ENCODE measurements at places on chromosomes 5 and 9. TPM values are rescaled to one million over a fixed set of nuclear protein-coding genes. Genes with fewer than 3 reads are reported as not detected.

FAM200C gene
- total RNA-seq = 5.6 TPM

MTAP gene
- 67.5 TPM for total RNA-seq

EGR1 gene
- 7.2 TPM for total RNA-seq

ACSL6 gene
- not detected for total RNA-seq

PPP2R2B gene
- 1.0 TPM for total RNA-seq

SPINK5 gene
- not detected for total RNA-seq

- no peak for DNase-seq
Measured at GRCh38 chr9:118423021-118423420, 718.8 kb downstream of the TLR4 start.

GRCh38 chr9:136182850-136183422, 22.0 kb downstream of the LHX3 start:
- DNase-seq = no peak

- no peak for DNase-seq
Measured at GRCh38 chr5:162174358-162174974, 106.9 kb downstream of the GABRG2 start.

DNA sequence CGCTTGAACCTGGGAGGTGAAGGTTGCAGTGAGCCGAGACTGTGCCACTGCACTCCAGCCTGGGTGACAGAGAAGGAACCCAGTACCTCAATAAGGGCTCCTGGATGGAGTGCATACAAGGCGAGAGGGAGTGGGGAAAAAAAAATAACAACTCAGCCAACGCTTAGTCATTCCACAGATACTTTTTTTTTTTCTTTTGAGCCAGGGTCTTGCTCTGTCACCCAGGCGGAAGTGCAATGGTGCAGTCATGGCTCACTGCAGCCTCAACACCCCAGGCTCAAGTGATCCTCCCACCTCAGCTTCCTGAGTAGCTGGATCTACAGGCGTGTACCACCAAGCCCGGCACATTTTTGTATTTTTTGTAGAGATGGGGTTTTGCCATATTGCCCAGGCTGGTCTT, 59.5 kb upstream of the GGTA1 start:
- DNase-seq = no peak

GRCh38 chr5:14385019-14385418, 196.6 kb upstream of the OTULINL start:
- DNase-seq = no peak

DNA sequence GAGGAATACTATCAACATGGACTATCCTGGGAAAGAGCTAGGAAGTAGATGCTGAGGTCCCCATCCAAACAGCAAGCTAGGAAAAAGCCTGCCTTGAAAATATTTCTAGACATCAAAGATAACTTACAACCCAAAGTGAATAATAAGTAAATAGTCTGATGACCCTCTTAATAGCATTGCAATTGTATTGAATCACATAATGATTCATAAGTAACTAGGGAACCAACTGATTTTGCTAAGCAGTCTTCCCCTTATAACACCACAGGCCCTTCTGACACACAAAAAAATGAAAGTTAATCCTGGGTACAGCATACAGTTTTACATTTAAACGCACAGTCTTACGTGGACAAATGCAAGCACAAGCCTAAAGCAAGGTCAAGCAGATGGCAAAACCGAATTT, 199.3 kb downstream of the RFK start:
- peak; percentile 55 for DNase-seq

GRCh38 chr9:137811283-137811870, 66.2 kb upstream of the CACNA1B start:
- no peak for DNase-seq

DNA sequence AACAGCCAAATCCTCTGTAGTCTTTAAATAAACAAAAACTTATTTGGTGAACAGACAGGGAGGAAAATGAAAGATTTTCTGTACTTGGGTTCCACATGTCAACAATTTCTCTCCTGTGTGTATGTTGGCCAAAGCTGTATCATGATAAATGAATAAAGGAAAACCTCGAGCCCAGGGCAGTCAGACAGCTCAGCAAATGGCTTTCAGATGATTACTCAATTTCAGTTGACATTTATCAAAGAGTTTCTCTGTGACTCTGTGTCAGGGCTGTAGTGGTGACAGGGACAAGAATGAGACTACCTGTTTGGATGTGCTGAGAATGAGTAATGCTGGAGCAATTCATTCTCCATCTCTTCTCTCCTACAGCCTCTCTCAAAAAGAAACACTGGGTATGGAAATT, 45.7 kb upstream of the PTGS1 start:
- no peak for DNase-seq

- no peak for DNase-seq
Measured at GRCh38 chr5:138949988-138950387, 74.9 kb upstream of the LRRTM2 start.

- peak; percentile 70 for DNase-seq
Measured at GRCh38 chr5:93800988-93801811, 59.8 kb upstream of the POU5F2 start.

DNA sequence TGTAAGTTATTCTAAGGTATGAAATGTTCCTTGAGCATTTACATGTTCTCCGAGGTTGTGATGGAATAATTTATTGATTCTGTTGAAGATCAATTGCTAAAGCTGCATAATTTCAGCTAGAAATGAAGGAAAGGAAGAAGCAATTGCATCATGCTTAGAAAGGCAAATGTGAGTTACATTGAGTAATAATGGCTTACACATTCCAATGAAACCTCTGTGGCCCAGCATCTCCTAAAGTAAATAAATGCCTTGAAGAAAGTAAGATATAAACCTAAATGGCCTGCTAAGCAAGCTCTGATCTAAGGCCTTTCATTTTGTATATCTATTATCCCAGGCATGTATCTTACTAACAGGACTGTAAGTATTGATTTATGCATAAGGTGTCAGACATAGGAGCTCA, 677.3 kb upstream of the RGMB start:
- DNase-seq = peak; percentile 57

- DNase-seq = no peak
Measured at GRCh38 chr5:107413754-107414153, 257.0 kb downstream of the EFNA5 start.

- no peak for DNase-seq
Measured at GRCh38 chr5:113047234-113047633, 70.6 kb downstream of the DCP2 start.

- peak; percentile 96 for DNase-seq
Measured at GRCh38 chr5:65394087-65394486, 87.6 kb downstream of the ADAMTS6 start.

DNA sequence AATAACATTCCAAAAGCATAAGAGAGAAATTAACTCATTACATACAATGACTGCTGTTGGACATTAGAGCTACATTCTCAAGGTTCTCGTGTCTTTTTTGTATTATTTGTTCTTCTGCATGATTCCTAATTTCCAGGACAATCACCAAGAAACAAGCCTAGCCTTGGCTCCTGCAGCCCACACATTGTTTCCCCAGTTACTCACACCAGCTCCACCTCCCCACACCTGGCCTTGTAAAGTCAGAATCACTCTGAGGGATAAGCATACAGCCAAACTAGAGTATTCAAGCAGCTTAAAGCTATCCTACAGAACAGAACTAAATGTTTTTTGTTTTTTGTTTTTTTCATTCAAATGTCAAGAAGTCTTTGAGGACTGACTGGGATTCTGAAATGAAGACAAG, 189.2 kb downstream of the HINT1 start:
- DNase-seq = no peak

DNA sequence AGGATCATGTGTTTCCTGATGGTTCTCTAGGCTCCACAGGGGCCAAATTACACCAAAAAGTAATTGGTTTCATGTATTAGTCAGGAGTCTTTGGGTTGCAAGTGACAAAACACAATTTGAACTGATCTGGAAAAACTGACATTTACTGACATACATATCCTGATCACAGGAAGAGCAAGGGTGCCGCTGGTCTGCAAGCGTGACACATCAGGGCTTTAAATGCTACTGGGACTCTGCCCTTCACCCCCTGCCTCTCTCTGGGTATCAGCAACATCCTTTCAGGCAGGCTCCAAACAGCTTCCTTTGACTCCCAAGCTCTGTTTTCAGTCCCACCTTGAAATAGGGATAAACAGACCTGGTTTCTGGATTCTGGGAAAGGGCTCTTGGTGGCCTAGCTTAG, 197.5 kb downstream of the PALM2AKAP2 start:
- no peak for DNase-seq

DNA sequence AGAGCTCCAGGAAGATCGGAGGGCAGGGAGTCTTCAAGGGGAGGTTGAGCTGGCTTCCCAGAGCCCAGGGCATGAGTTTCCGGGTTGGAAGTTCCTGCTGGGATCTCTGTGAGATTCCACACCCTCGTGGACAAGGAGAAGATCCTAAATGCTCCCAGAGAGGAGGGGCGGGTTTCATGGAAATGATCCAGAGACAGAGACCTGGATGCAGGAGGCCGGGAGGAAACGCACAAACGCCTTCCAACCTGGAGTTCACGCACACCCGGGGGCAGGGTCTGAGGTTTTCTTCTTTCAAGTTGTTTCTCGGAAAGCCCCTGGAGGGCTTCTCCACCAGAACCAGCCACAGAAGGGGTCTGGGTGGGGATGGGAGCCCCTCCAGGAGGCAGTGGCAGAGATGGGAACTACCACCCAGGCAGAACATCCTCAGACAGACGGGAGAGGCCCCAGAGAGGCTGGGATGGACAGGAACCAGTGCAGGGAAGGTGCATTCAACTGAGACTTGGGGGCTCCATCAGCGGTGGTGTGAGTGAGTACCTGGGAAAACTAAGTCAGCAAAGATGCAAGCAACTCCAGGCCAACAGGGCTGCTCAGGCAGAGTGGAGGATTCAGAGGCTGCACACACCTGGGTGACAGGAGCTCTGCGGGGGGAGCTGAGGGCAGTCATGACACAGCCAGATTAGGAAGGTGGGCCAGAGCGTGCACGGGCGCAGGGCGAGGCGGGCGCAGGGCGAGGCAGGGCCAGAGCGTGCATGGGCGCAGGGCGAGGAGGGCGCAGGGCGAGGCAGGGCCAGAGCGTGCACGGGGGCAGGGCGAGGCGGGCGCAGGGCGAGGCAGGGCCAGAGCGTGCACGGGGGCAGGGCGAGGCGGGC, 52.1 kb upstream of the EXOC3 start:
- DNase-seq = no peak

DNA sequence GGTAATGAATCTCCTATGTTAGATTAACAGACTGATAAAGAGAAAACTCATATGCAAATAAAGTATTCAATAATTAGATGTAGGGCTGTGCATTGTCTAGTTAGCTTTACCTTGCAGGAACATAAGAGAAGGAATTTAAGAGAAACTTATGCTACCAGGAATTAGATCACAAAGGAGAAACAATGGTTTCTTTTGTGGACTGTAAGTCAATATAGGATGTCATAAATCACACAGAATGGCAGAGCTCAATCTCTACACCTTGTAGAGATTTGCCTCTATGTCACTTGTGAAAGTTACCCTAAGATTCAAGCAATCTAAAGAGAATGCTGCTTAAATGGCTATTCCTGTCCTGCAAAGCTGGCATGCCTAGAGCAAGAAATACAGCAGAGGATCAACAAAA, 26.0 kb downstream of the SLCO4C1 start:
- no peak for DNase-seq

DNA sequence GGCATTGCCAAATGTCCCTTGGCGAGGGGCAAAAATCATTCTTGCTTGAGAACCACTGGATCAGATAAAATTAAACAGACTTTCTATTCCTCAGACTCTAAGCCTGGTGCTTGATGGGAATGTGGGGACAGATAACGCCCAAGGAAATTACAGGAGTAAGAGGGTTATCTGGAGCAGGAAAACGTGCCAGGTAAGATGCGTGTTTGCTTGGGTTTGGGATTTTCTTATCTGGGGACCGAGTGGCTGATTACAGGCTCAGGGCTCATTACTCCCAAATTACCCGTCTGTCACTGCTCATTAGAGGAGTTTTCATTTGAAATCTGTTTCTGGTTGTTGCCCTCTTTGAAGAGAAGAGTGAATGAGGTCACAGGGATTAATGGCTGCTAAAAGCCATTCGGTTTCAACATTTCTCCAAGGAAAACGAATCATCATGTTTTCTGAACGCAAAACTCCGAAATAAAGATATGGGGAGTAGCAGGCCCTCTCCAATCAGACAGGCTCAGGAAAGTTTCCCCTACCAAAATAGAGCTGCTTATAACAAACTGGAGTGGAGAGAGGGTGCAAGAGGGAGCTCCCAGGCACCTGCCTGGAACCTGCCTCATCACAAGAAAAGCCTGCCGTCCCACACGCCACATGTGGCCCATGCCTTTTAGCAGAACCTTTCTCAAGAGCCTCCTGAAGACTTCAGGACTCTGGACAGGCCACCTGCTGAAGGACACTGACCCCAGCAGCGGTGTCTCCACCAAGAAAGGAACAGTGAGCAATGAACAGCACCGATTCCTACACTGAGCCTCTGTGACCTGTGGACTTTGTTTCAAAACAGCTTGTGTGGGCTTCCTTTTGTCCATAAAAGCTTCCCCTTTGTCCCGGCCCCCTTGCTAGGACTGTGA, 136.4 kb downstream of the ICE1 start:
- DNase-seq = no peak

DNA sequence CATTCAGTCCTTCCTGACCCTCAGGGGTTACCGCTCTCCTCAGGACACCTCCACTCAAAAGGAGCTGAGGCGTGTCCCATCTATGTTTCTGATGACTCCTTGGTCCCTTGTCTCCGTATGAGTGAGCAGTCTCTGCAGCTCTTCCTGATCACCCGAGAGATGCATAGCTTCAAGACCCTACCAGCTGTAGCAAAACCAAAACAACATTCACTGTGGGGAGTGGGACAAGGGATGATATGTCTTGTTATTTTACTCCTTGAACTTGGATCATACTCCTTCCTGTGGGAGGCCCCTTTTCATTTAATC, 14.4 kb downstream of the GLDC start:
- DNase-seq = no peak

GRCh38 chr5:87650284-87650683, 237.6 kb upstream of the CCNH start:
- DNase-seq = peak; percentile 3

GRCh38 chr9:131635285-131635684, 90.0 kb downstream of the PRRT1B start:
- peak; percentile 96 for DNase-seq

- no peak for DNase-seq
Measured at GRCh38 chr9:79663300-79663699, 91.5 kb downstream of the TLE4 start.

DNA sequence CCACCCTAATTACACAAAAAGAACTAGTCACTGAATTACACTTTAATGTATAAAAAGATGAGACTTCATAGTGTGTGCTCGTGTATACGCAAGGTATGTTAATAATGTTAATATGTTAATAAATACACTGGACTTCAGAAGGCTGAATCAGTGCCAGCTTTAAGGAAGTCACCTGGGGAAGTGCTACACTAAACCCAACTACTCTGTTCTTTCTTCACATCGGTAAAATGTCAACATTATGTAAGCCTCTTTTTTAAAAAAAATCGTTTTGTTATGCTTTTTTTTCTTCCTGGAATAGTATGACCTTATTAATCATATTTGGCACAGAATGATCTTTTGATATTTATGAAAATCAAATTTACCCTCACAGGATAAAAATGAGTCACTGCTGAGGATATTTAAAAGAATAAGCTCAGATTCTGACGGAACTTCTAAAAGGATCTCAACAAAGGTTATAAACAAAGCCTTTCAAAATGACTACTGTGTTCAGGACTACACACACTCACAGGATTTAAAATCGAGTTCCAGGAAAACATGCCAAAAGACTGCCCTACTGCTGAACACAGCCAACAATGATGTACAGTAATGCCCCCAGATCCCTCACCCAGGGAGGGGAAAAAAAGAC, 75.9 kb downstream of the AUH start:
- DNase-seq = peak; percentile 4

GRCh38 chr5:107282061-107282460, 388.7 kb downstream of the EFNA5 start:
- no peak for DNase-seq

All from LHCN-M2 (cell line).